Fibroblast of skin of left biceps (primary cell): ENCODE measurements at places on chromosomes 5 and 9.

- no peak for DNase-seq
Measured at GRCh38 chr9:10274175-10274574, 338.6 kb downstream of the PTPRD start.

DNA sequence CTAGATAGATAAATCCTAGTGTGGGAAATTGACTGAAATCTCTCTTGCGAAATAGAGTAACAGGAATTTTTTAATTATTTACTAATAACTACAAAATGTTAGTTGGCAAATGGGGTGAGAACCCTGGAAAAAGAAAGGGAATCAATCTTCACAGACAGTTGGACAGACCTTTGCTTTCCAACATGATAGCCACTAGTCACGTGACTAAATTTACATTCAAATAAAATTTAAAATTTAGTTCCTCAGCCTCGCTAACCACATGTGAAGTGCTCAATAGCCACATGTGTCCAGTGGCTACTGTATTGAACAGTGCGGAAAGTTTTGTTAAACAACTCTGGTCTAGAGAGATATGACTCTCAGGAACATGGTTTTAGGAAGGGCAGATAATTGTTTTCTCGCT, 289.9 kb upstream of the RASA1 start:
- DNase-seq = no peak

- DNase-seq = peak; percentile 71
Measured at GRCh38 chr5:140174465-140175366, at the start of gene CYSTM1. CYSTM1 (plus strand) TSS chr5:140175188; CDS start chr5:140194466, 19,278 bp downstream.

GRCh38 chr9:130334915-130335314, 69.4 kb downstream of the HMCN2 start:
- DNase-seq = no peak

DNA sequence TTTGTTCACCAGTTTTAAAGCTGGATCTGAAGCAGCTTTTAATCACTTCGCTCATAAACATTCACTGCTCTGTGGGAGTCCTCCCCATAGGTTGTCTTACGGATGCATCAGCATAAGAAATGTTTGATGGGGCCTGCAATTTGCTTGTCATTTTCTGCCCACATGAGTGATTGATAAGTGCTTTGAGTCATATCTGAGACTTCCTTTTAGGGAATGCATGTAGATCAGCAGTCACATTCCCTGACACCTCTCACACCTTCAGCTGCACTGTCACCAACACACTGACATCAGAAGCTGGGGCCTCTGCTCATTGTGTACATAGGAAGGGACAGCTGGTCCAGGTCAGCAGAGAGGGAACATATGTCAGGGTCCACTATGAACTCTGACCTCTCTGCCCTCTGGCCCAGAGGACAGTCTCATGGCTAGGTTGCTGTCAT, 84.1 kb upstream of the SPATA31D4 start:
- no peak for DNase-seq

GRCh38 chr5:66209794-66210193, 65.7 kb downstream of the SREK1 start:
- no peak for DNase-seq

GRCh38 chr9:136238342-136238732, 7.3 kb downstream of the QSOX2 start:
- DNase-seq = no peak

DNA sequence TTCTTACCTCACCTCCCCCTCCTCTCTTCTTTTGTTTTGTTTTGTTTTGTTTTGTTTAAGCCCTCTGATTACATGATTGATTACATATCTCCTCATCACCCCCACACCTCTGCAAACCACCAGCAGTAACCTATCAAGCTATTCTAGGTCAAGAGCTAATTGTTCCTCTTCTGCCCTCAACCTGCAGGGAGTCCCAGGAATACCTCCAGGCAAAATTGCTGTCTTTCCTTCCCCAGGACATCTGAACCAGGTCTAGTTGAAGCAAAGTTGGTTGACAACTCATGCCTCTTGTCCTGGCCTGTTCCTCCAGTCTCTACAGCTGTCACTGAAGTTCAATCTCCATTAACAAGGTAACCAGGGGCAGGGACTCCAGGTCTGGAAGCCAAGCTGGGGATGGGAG, 80.0 kb upstream of the PTGER4 start:
- DNase-seq = no peak

DNA sequence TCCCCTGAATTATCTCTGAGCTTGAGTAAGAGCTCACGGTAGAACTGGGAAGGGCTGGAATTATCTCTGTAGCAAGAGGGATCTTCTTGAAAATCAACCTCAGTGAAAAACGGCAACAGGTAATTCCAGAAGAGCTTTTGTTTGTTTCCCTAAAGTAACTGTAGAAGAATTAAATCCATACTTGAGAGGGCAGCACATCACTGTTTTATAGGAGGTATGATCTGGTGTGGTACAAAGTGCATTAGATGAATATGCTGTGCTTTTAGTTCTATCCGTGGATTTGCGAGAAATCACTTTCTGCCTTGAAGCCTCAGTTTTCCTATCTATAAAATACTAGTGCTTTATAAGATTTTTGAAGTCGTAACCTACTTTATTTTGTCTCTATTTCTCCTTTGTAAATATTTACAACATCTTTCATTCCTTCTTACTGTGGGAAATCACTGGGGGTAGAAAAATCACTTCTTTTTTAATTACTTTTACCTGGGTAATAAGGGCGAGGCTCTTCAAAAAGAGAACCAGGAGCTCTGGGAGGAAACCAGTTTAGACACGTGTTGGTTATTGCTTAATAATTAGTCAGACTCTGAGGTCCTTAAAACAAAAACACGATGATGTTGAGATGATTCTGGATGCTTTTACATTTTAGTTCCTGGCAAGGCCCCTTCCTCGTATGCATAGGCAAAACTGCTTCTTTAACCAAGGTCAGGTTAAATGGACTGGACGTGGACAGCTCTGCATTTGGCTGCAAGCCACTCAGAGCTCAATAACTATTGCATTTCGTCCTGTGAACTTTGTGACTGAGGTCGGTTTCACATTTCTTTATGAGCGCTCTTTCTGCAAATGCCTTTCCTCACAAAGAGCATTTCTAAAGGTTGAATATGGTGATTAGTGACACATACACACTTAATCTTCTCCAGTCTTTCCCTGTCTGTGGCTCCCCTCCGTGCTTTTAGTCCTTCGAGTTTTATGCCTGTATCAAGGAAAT, 376.1 kb downstream of the BRINP1 start:
- no peak for DNase-seq

- DNase-seq = peak; percentile 23
Measured at GRCh38 chr5:145825751-145826180, 9.4 kb downstream of the PRELID2 start.

DNA sequence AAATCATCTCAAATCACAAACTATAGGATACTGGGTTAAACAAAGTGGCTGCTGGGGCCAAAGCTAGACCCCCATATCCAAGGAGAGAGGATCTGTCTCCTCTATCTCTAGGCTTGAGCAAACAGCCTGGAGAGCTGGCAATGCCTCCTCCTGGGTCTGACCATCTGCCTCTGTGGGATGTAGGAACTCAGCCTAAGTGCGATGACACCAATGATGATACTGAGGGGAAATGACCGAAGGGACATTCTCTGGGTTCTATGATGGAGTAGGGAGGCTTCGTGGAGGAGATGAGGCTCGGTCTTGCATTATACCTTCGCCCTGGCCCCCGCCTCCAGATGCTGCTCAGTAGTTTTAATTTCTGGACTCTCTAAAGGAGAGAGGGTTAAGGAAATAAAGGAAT, 9.3 kb upstream of the SPATA24 start:
- no peak for DNase-seq

GRCh38 chr5:126519637-126520592, 75.1 kb downstream of the ALDH7A1 start:
- DNase-seq = no peak

GRCh38 chr5:179345433-179346321, at the start of gene ADAMTS2:
ADAMTS2 (minus strand) TSS chr5:179345461; CDS start chr5:179345328, 133 bp downstream.
- DNase-seq = no peak

GRCh38 chr9:98961513-98962180, 17.9 kb downstream of the COL15A1 start:
- no peak for DNase-seq

DNA sequence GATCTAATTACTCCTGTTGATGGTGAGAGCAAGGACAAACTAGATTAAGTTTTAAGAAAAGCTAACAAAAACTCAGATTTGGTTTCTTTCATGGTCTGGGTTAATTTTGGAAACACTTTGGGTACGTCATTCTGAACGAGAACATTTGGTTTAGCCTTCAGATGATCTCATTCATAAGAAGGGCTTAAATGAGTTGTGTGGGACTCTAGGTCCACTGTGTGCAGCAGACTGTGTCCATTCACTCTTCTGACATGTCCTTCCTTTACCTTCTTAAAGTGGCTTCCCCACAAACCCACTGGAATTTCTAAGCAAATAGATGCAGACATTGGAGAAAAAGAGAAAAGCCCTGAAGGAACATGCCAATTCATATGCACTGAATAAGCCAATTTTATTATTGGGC, 96.8 kb downstream of the FBXO4 start:
- no peak for DNase-seq

- no peak for DNase-seq
Measured at GRCh38 chr9:122912671-122912963, 506 bp downstream of the ZBTB6 start.

DNA sequence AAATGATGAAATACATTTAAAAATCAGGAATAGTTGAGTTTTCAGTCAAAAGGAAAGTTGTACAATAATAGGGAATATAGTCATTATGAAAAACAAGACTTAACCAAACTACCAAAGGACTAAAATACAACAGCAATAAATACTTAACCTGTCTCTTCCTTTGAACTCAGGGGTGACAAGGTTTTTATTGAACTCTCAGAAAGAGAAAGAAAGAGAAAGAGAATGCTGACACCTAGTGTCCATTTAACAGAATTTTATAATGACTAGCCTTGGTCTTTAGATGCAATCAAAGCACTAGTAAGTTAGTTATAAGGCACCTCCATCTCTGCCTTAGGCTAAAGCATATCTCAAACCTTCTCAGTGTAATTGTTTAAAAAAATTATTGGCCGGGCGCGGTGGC, 47.5 kb downstream of the UIMC1 start:
- DNase-seq = peak; percentile 4

DNA sequence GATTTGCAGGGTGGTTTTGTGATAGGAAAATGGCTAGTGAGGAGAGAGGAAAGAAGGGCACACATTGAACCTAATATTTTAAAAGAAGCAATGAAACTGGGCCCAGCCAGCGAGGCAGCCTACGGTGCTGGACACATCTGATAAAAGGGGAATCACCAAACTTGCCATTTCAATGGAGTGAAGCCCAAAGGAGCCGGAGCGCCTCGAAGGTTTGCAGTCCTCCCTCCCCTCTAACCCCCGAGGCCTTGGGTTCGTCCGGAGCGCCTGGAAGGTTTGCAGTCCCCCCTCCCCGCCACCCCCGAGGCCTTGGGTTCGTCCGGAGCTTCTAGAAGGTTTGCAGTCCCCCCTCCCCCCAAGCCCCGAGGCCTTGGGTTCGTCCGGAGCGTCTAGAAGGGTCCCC, 132.6 kb downstream of the TENT4A start:
- DNase-seq = no peak

DNA sequence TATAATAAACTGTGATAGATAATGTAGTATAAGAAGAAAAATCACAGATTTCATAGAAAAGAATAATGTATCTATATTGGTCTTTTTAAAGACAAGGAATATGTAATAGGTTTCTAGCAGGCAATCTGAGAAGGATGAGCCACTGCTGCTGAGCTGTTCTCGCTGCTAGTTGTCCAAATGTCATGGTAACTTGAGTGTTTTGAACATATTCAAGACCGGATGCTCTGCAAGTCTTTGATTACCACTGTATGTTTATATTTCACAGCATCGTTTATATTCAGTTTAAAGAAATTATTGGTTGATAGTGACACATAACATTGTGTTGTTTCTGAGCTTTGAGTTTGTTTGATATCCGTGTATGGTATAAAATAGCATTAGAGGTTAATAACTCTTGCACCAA, 9.6 kb downstream of the C5orf47 start:
- DNase-seq = no peak

- no peak for DNase-seq
Measured at GRCh38 chr5:150505041-150505511, 2.9 kb upstream of the NDST1 start.

GRCh38 chr5:174188295-174188694, 142.8 kb downstream of the NSG2 start:
- no peak for DNase-seq

GRCh38 chr9:86500031-86500430, 145.8 kb upstream of the TUT7 start:
- DNase-seq = no peak

DNA sequence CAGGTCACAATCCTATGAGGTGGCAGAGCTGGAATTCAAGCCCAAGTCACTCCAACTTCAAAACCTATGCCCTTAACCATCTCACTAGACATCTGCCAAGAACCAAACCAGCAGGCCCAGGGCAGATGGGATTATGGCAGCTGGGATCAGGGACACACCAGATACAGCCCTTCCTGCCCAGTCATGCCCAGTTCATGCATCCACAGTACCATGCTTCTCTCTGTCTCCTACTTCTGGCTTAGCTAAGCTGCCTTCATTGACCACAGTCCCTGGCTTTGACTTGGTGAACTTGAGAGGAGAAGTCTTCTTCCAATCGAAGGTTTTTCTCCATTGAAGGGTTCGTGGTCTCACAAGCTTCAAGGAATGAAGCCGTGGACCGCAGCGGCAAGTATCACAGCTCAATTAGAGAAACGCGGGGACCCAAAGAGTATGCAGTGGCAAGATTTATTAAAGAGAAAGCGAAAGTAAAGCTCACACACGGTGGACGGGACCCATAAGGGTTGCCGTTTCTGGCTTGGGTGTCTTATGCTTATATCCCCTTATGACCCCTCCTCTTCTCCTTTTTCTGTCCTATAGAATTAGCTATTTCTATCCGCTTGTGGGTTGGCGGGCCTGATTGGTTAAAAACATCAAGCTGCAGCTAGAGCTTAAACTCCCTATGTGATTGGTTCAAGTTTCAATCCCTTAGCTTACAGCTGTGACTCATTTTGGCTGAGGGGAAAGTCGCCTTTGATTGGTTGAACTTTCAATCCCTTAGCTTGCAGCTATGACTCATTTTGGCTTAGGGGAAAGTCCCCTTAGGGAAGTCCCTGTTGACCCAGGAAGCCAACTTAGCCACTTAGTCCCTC, 101.2 kb downstream of the TRIM36 start:
- DNase-seq = no peak

- no peak for DNase-seq
Measured at GRCh38 chr5:172841256-172841655, 7.2 kb downstream of the ERGIC1 start.

DNA sequence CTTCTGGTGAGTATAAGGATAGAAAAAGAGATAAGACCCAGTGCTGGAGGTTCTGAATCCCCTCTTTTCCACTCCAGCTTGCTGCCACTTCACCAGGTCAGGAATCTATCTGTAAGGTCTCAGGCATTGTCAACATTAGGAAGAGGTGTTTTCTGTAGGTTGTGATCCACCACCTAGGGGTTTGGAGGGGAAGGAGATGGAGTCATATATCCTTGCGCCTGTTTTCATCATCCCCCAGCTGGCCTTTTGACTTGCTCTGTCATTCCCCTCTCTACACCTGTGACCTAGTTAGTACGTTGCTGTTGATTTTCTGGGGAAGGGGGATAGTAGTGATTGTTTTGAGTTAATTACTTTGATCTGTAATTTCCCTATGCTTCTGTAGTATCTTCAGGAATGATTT, 20.5 kb downstream of the SPINK5 start:
- DNase-seq = no peak

GRCh38 chr5:16467363-16468219, 2.0 kb upstream of the ZNF622 start:
- DNase-seq = peak; percentile 17

GRCh38 chr5:137561608-137562007, 62.5 kb upstream of the SPOCK1 start:
- DNase-seq = no peak
